Brain microvascular endothelial cell (primary cell): ENCODE measurements at places on chromosomes 7 and 10.

DNA sequence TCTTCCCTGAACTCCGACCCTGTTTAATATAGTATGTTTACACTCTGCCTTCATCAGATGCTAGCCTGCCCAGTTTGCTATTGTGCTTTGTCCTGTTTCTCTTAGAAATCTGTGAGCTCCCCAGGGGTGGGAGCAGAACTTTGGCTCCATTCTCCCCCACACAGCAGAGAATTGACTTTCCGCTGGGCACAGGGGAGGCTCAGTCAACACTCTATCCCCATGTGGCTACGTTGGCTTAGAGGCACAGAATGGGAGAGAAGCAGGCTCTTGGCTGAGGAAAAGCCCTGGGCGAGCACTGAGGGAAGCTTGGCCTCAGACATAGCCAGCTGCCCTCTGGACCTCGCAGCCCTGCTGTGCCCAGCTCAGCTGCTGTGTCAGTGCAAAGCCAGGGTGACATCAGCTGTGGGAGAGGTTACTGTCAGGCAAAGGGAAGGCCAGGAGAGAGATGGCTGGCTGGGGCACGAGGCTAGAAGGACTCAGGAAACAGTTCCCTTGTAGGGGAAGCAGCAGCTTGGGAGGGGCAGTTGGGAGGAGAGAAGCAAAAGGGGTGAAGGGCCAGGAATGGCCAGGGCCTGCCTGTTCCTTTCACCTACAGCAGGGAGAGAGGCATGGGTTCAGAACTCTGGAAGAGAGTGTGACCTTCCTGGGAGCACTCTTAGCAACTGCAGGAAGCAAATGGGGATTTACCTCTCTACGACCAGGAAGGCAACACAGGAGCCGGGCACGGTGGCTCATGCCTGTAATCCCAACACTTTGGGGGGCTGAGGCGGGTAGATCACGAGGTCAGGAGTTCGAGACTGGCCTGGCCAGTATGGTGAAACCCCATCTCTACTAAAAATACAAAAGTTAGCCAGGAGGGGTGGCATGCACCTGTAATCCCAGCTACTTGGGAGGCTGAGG, 5.8 kb upstream of the SCD start:
- DNase-seq: no peak

GRCh38 chr10:49099046-49099445, 16.3 kb downstream of the VSTM4 start:
- no peak for DNase-seq

DNA sequence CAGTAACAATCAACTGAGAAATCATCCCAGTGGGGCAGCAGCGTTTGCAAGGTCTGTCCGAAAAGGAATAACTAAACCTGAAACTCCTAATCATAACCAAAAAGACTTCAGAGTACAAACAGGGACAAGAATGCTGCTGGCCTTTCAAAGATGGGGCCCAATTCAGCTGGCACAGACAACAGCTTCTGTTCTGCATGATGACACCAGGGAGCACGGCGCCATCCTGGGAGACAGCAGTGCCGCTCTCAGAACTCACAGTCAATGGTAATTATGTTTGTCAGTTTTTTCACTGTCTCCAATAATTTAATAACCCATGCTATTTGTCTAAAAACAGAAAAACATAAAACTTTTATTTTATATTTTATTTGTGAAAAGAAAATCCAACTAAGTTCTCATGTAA, 90.0 kb downstream of the LARP4B start:
- DNase-seq: no peak

DNA sequence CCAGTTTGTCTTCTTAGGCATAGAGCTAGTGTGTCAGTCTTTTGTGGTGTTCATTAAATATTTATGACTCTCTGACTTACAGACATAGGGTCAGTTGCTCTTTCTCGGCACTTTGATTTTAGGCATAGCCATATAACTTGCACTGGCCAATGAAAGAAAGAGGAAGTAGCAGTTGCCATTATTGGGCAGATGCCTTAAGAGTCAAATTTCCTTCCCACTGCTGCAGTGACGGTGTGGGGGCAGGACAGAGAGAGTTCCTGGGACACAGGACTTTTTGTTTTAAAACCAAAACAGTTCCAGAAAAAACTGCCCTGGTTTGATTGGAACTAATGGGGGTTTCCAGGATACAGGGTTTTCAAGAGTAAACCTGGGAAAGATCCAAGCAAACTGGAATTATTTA, 60.2 kb upstream of the PHF14 start:
- DNase-seq: no peak

DNA sequence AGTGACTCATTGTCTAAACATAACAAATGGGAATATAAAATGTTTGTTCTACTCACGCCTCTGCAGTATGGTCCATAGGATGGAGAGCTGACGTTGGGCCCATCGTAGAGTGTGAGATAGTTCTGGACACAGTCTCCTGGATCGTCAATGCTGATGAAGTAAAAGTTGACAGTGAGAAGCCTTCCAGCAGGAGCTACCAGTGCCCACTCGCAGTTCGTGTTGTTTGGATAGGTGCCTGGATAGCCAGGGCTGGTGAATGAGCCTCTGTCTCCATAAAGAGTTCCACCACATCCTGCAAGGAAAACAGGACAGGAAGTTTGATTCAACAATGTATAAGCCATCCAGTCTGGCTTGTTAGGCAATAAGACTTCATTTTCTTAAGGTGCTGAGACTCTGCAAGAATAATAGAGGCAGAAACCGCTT, 79.6 kb downstream of the OR13A1 start:
- DNase-seq: peak; percentile 13

GRCh38 chr7:139783647-139784385, 6.0 kb upstream of the HIPK2 start:
- DNase-seq: no peak

DNA sequence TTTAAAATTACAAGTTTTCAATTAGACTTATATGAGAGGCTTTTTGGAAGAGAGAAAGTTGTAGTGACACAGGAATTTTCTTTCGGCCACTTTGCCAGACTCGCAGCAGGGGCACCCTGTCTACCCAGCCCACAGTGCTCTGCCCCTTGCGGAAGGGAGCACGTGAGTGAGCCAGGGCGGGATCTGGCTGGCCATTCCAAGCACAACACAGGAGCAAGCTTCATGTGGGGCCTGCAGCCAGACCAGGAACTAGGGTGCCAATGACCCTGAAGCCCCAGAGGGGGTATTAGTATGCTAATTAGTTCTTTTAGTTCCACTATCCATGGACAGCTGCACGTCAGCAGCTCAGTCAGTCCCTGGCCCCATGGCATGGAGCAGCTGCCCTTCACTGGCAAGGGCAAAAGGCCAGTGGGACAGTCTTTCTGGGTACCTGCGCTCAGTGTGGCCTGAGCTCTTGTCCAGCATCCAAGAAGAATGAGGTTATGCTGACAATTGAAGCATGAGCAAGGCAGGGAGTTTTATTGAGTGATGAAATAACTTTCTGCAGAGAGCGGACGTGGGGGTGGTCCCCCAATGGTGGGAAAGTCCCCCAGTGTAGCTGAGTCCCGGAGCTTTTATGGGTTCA, 251.1 kb upstream of the CSTF2T start:
- DNase-seq: no peak

- no peak for DNase-seq
Observed at GRCh38 chr7:31665546-31665945, 21.5 kb upstream of the PPP1R17 start.

DNA sequence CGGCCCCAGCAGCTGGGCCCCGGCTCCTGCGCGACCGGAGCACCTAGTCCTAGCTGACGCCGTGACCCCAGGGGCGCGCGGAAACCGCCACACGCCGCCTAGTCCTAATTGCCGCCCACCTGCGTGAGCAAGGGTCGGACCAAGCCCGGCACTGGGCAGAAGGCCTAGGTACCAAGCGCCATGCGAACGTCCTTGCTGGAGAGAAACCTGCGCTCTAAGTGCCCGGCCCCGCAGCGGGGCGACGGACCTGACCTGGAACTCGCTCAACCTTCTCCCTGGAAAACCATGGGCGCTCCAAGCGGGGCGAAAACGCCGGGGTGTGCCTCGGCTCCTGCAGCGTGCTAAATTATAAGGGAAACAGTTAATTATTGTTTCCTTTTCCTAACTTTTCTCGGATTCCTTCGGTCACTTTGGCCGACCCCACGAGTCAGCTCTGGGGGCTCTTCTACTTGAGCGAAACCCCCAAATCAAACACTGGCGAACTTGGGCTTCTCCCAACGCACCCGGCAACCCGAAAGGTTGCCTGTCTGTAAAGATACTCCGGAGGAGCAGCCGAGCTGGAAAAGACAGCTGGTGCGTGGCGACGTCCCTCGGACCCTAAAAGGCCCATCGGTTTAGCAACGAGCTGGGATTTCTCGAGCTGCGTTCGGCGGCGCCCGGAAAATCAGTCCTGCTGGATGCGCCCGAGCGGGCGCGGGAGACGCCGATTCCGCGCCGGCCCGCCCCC, 5.3 kb upstream of the EBF3 start:
- no peak for DNase-seq

DNA sequence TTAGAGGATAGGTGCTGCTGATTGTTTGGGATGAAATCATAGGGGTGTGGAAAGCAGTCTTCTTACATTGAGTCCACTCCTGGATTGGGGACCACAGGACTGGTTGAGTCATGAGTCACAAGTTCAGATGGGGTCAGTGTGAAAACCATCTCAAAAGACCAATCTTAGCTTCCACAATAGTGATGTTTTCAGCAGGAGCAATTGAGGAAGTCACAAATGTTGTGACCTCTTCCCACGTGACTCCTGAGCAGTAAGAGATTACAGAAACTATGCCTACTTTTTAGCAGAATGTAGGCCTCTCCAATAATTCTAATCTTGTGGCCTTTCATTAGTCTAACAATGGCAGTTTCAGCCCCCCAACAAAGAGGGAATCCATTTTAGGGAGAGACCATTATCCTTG, 256.9 kb upstream of the CDC14C start:
- no peak for DNase-seq
